ENCODE measurements at places on chromosomes 3 and 15.

DNA sequence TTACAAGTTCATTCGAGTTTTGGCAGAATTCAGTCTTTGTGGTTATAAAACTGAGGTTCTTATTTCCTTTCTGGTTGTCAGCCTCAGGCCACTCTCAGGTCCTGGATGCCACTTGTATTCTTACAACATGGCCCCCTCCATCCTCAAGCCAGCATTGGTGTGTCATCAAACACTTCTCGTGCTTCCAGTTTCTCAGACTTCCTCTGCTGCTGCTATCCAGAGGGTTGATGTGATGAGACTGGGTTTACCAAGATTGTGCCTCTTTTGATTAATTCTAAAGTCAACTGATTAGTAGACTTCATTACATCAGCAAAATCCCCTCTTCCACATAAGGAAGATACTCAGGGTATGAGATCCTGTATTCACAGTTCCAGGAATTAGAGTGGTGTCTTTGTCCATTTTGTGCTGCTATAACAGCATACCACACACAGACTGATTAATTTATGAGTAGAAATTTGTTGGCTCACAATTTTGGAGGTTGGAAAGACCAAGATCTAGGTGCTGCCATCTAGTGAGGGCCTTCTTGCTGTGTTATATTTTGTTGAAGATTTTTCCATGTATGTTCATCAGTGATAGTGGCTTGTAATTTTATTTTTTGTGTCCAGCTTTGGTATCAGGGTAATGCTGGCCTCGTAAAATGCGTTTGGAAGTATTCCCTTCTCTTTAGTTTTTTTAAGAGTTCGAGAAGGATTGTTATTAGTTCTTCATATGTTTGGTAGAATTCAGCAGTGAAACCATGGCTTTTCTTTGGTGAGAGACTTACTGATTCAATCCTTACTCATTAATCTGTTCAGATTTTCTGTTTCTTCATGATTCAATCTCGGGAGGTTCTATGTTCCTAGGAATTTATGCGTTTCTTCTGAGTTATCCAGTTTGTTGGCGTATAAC lies 11.1 kb downstream of the LRCH3 start:
- DNase-seq: no peak

GRCh38 chr15:31257286-31257685 lies 69.3 kb upstream of the KLF13 start:
- no peak for DNase-seq

DNA sequence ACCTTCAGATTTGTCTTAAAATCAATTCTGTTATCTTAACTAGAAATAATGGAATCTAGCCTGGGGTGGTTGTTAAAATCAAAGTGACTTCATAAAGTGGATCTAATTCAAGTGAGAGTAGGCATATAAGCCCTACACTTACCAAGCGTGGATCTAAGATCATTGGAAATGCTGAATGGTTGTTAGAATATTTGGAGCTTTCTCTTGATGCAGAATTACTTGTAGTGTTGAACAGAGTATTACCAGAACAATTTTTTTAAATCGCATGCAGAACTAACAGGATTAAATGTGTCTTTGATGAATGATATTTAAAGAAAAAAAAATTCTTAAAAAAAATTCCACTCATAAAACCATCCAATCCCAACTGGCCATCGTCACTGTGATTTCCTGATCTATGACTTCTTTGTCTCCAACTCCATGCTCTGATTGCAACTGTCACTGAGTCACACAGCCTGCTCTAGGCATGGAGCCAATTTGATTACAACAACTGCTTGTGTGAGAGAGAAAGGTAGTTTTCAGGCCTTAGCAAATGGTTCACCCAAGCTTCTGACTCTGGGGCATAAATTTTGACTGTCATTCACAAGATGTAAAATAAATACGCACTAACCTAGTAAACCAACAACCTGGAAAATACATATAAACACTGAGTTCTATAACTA lies 25.9 kb upstream of the SPRED1 start:
- peak; percentile 44 for DNase-seq

DNA sequence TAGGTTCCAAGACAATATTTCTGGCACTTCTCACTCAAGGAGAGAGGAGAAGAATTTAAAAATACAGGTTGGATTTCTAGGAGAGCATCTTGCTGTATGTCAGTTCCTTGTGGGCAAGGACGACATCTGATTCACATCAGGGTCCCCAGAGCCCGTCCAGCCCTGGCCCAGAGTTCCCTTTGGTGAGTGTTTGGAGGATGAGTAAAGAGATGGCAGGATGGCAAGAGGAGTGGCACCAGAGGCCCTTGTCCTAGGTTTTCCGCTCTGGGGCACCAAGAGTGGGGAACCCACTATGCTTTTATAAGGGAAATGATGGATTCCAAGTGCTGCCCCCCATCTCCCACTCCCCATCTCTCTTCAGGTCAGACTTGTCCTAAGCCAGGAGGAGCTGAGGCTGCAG lies 181.8 kb downstream of the TBC1D2B start:
- DNase-seq: no peak

DNA sequence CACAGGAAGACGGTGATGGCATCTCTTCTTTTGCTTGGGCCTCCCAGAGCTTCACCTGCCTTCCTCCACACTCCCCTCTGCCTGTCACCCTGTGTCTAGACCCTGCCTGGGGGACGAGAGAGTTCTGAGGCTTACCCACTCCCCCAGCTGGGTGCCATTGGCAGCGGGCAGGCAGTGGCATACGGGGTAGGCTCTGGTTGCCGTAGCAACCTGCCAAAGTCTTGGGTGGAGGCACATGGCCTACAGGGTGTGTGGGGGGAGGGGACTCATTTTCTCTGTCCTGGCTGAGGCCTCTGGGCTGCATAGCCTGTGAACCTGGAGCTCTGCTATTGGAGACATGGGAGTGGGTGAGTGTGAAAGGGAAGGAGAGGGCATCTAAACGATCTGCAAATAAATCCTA lies 4.4 kb downstream of the INSYN1 start:
- DNase-seq: no peak

GRCh38 chr3:71873093-71873611 lies 88.2 kb upstream of the PROK2 start:
- no peak for DNase-seq

DNA sequence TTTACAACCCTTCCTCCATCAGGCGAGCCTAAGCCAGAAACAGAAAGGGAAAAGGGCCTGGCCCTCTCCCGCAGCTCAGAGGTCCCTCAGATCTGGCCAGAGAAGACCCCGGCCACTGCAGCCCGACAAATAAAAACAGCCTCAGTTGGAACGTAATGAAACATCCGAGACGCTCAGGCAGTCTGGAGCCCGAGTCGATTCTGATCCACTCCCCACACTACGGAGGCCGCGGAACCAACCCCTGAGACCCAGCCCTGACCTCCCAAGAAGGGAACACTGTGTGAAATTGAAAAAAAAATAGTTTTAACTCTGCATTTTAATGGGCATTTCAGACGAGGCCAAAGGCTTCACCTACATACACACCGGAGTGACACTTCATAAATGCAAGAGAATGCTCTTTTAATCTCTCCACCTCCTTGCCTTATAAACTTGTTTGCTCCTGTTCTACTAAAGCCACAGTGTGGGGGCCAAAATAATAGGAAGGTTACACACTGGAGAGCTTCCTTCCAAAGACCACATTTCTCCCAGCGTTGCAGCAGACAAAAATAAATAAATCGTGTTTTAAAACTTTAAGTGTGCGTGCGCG lies 3.7 kb downstream of the MEIS2 start:
- DNase-seq: no peak

Data from femur (tissue), 1 donor.